GM12865 (cell line): ENCODE measurements at places on chromosomes 6 and 20.

DNA sequence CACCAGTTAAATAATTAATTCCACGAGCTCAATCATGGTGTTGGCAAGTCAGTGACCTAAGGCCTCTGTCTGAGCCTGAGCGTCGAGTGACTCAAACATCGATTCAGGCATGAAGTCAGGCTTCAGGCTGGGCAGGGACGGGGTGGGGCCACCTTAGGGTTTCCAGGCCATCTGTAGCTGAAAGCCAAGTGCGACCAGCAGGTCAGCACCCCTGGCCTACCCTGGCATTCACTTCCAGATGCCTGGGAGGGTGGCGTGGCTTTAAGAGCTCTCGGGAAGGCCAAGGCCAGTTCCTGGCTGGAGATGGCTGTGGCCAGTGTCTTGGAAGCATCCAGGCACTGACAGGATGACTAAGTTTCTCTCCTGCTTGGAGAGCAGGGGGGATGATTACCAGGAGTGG is 113.4 kb downstream of the DACT2 start:
- DNase-seq, result no peak

DNA sequence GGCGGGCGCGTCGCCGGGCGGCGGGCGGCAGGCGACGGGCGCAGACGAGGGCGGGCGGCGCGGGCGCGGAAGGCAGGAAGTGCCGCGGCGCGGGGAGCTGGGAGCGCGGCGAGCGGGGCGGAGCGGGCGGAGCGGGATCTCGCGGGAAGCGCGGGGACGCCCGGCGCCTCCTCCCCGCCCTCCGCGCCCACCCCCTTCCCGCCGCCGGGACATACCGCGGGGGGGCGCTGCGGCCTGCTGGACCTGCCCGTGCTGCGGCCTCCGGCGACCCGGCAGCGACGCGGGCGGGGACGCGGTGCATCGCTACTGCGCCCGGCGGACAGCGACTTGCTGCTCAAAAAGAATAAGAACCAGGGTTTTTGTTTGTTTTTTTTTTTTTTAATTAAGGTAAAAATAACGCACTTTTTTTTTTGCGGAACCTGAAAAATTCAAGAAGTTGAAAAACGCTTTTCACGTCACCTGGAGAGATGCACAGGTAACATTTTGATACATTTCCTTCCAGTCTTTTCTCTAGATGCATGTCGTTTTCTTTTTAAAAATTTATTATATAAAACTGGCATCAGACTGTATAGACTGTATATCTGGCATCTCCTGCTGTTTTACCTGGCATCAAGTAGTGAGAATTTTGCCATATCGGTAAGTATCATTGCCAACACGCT is at the start of gene CENPB:
Gene CENPB (minus strand): TSS at position 76 of the 659 bp plus-strand sequence. CDS start 257 bp downstream, outside the sequence.
- peak; percentile 94 for DNase-seq

DNA sequence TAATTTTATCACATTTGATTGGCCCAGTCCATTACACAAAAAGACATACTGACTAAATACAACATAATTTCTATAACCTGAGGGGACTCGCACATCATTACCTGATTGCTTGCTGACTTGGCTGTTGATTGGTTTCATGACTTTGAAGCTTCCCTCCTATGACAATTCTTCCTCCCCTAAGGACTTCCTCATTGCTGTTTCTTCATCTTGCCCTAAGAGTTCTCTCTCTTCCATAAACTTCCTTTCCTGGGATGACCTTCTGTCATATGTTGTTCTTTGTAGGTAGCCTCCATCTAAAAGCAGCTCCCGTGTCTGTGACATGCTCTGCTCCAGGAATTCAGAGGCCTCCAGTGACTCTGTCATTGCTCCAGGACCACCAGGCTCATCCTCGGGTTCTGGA is 22.6 kb downstream of the RSPH3 start:
- DNase-seq, result no peak

GRCh38 chr6:52410979-52411378 is 9.2 kb upstream of the EFHC1 start:
- no peak for DNase-seq

- no peak for DNase-seq
Observed at GRCh38 chr6:11762794-11763459, 15.7 kb downstream of the ADTRP start.

- peak; percentile 22 for DNase-seq
Observed at GRCh38 chr6:136920671-136921380, 1.3 kb upstream of the SLC35D3 start.

DNA sequence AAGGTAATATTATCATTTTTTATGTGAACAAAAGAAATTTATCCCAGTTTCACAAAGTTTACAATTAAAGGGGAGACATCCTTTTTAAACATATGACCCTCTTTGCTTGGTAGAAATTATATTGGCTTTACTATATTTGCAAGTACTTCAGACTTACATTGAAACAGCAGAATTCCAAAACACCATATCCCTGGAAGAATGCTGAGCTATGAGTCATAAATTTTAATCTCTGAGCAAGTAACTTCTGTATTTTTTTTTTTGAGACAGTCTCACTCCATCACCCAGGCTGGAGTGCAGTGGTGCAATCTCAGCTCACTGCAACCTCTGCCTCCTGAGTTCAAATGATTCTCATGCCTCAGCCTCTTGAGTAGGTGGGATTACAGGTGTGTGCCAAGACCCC is 240.4 kb downstream of the TBC1D32 start:
- DNase-seq, result no peak

- peak; percentile 78 for DNase-seq
Observed at GRCh38 chr6:138109042-138109997, 2.1 kb upstream of the PERP start.

GRCh38 chr6:170449835-170450753 is 103.0 kb downstream of the PSMB1 start:
- DNase-seq, result peak; percentile 30

- no peak for DNase-seq
Observed at GRCh38 chr20:36311141-36311853, 5.2 kb downstream of the DLGAP4 start.

- DNase-seq, result no peak
Observed at GRCh38 chr20:60897976-60898375, 354.1 kb upstream of the CDH4 start.

DNA sequence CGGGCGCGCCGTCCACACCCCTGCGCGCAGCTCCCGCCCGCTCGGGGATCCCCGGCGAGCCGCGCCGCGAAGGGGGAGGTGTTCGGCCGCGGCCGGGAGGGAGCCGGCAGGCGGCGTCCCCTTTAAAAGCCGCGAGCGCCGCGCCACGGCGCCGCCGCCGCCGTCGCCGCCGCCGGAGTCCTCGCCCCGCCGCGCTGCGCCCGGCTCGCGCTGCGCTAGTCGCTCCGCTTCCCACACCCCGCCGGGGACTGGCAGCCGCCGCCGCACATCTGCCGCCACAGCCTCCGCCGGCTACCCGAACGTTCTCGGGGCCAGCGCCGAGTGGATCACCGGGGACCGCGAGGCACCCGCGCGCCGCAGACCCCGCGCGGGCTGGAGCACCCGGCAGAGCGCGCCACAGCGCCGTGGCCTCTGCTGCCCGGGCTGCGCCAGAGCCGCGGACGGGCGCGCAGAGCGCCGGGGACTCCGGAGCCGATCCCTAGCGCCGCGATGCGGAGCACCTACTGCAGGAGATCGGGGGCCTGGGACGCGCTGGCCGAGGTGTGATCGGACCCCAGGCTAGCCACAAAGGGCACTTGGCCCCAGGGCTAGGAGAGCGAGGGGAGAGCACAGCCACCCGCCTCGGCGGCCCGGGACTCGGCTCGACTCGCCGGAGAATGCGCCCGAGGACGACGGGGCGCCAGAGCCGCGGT is at the start of gene BMP2:
Gene BMP2 (plus strand): TSS at position 151 of the 692 bp plus-strand sequence. CDS start 2,441 bp downstream, outside the sequence.
- DNase-seq, result peak; percentile 45

DNA sequence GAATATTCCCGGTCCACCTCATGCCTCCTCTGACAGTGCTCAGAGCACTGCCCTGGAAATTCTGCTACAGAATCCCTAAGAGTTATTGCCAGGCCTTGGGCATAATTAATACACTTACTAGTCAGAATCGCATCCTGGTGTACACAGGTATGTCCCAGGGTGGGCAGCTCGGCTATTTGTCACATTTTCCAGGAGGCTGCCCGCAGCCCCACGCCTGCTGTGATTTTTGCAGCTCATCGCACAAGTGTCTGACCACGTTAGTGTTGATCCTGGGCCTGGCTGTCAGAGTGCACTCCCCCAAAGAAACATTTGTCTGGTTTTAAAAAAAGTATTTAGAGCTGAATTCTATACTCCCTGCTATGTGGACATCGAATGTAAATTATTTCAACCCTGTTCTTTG is 105.4 kb downstream of the CD83 start:
- DNase-seq, result no peak

- DNase-seq, result no peak
Observed at GRCh38 chr6:121608270-121608669, 172.8 kb downstream of the GJA1 start.

DNA sequence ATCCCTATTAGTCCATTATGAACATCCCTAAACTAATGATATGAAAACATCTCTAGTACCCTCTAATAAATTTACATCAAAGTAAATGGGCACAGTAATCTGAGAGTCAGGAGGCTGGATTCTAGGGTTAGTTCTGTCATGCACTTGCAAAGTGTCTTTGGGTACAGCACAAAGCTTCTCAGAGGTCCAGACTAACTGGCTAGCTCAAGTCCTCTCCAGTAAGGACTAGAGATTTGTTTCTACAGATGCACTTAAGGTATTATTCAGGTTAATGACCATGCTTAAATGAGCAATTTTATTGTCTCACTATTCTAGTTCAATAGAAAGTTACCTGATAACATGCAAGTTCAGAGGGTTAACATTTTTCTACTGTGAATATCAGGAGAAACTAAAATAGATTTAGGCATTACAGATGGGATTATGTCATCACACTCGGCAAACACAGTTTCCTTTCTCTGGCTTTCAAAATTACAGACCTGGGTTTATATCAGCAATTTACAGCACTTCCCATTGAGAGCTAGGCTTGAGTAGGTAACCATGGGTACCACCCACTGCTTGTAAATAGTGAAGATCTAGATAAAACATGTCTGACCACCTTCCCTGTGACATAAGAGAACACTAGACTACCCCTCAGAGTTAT is 402.9 kb upstream of the RUNX2 start:
- peak; percentile 49 for DNase-seq

GRCh38 chr6:169787797-169788196 is 36.4 kb downstream of the ERMARD start:
- DNase-seq, result no peak

DNA sequence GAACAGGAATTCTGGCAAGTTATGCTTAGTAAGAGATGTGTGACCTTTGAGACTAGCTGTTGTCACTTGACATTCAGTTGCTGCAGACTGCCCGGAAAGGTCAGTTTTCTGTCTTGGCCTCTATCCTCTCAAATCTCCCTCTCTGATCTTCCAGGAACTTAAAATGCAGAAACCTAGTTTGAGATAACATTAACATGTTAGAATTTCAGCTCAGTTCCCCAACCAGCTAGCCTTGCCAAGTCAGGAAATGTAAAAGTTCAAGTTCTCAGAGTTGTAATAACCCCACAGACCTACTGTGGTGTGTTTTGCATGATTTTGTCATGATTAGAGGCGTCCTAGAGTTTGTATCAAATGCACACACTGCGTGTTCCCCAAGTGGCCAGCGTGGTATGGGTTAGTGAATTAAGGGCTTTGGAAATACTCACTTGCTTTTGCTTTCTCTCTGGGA is 46.6 kb downstream of the DUSP22 start:
- peak; percentile 63 for DNase-seq

- peak; percentile 46 for DNase-seq
Observed at GRCh38 chr6:52839124-52840055, 1.2 kb downstream of the GSTA5 start.

DNA sequence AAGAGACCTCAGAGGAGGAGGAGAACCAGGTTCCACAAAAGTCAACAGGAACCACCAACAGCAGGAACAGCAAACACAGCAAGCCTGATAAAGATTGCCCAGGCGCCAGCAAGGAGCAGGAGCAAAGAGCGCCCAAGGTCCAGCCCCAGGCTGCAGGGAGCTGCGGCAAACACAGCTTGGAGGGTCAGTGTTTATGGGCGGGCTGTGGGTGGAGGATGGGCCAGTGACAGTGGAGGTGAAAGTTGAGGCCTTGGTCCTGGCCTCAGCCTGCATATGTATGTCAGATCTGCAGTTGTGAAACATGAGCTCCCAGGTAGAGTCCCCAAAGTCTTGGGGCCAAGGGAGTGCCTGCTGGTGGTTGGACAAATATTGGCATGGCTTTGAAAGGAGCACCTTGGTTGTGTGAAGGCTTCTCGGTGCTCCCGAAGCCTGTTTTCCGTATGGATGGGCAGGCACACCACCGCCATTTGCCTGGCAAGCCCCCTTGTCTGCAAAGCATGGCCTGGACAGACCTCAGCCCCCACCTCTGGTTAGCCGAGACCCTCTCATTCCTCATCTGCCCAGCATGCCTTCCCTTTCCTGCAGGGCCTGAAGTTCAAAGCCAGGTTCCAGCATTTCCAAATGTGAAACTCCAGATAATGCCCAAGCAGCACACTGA is 2.0 kb upstream of the CAPN11 start:
- DNase-seq, result no peak

- DNase-seq, result no peak
Observed at GRCh38 chr6:110786271-110786670, 29.0 kb downstream of the CDK19 start.

GRCh38 chr20:39661833-39662232 is 699.7 kb downstream of the DHX35 start:
- no peak for DNase-seq

DNA sequence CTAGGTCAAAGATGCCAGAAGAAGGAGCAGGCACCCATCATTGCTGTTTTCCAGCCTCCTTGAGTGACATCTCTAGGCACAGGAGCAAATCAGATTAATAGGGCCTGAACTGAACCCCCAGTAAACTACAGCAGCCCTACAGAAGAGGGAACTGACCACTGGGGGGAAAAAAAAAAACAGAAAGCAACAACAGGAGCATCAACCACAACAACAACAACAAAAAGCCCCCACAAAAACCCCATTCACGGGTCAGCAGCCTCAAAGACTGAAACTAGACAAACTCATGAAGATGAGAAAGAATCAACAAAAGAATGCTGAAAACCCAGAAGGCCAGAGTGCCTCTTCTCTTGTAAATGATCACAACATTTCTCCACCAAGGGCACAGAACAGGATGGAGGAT is 537.4 kb upstream of the BTBD3 start:
- DNase-seq, result peak; percentile 81

- DNase-seq, result no peak
Observed at GRCh38 chr20:16040742-16041141, 532.5 kb downstream of the KIF16B start.

DNA sequence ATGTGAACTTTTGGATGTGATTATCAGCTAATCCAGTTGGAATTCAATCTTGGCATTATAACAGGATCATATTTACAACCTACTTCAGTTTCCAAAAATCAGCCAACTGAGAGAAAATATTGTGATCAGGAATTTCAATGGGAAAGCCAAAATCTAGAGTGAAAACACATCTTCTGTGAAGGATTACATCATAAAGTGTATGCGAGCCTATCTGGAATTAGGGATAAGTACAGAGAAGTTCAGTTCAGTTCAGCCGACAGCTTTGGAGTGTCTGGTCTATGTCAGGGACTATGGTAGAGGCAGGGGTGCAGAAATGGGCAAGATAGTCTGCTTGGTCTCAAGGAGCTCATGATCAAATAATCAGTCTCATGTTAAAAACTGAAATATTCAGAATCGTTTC is 12.3 kb upstream of the PRIM2 start:
- no peak for DNase-seq

- peak; percentile 93 for DNase-seq
Observed at GRCh38 chr20:57619051-57619831, 985 bp downstream of the ZBP1 start.
